ENCODE measurements at places on chromosomes 11 and 22. TPM values are rescaled to one million over a fixed set of nuclear protein-coding genes. Genes with fewer than 3 reads are reported as not detected.

The KRTAP5-1 gene
- total RNA-seq = not detected

The GLYATL2 gene
- 2.8 TPM for total RNA-seq

The PLAAT4 gene
- total RNA-seq = 7.1 TPM

The MRTFA gene
- total RNA-seq = 62.1 TPM

The SCGB1A1 gene
- not detected for total RNA-seq

The TMEM151A gene
- total RNA-seq = 0.16 TPM

The OR6T1 gene
- not detected for total RNA-seq

The SART1 gene
- total RNA-seq = 26.8 TPM

The SLC22A25 gene
- total RNA-seq = not detected

The HSPB2 gene
- total RNA-seq = 2.6 TPM

The FXYD6 gene
- total RNA-seq = not detected

The CARD18 gene
- total RNA-seq = not detected

The P2RX6 gene
- 11.5 TPM for total RNA-seq

The NCF4 gene
- not detected for total RNA-seq

The SHANK3 gene
- 0.85 TPM for total RNA-seq

The BTG4 gene
- total RNA-seq = 0.24 TPM

The OR5P2 gene
- not detected for total RNA-seq

The LIF gene
- 3.0 TPM for total RNA-seq

The UCP2 gene
- 1.2 TPM for total RNA-seq

All from hair follicle dermal papilla cell (primary cell).